ENCODE measurements at places on chromosomes 5 and 9.

DNA sequence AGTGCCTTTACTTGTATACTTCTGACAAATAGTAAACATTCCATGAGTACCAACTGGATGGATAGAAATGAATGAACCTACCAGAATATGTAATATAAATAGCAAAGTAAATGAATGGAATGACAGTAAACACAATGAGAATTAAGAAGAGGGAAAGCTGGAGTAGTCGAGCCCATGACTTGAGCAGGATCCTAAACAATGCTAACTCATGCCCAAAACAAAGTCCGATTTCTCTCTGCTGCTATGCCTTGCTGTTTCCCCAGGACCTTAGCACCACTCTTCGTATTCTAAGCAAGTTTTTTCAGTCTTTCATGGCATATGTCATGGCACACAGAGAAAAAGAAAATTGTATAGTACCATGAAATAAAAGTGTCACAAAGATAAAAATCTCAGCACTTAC, 1.8 kb downstream of the XPA start:
- no peak for DNase-seq

DNA sequence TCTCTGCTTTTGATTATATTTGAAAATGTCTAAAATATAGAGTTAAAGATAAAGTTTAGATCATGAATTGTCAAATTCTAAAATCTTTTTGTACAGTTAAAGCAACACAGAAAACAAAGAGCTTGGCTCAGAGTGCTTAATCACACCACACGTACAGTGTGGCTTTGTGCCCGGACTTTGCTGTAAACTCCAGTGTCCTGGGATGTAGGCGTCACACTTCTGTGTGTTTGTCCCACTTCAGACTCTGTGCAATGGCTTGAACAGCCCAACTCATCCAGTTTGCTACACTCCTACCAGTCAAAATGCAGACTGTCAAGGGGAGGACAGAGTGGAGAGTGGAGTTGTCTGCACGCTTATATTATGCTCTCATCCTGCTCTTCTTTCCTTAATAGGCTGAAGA, 45.3 kb downstream of the SMARCA2 start:
- no peak for DNase-seq

- no peak for DNase-seq
Measured at GRCh38 chr9:89177012-89177943, 1.3 kb downstream of the SHC3 start.

DNA sequence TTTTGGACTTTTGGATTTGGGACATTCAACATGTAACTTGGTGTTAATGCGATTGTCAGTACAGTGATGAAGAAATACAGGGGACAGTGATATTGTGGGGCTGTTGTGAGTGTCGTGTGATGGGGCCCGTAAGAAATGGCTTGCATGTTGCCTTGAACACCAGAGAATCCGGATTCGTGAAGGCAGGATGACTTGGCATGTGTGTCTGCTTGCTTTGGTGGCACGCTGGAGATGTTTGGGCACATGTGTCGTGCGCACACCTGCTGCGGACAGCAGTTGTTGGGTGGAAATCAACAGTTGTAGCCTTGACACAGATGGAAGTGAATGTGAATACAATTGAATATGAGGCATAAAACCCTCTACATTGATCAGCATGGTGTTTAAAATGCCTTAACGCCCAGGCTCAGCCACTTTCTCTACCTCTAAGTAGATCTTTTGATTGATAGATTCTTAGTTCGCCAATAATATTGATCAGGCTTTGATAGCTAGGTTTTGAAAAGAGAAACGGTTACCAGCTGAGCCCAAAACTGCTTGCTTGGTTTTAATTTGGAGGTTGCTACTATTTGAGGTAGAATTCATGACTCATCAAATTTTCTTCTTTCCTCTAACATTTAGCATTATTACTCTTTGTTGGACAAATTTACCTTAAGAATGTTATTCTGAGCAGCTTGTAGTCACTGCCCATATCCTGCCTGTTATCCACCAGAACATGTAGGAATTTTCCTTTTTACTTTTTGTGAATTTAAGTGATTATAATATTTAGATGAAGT, 94.4 kb downstream of the TRIO start:
- DNase-seq, result no peak

- no peak for DNase-seq
Measured at GRCh38 chr9:126919193-126919592, 4.6 kb downstream of the RALGPS1 start.

- no peak for DNase-seq
Measured at GRCh38 chr9:134617836-134618162, 23.8 kb upstream of the COL5A1 start.
